ENCODE measurements at places on chromosomes 5 and 9. TPM values are rescaled to one million over a fixed set of nuclear protein-coding genes. Genes with fewer than 3 reads are reported as not detected.

ARSK gene
- 15.0 TPM for total RNA-seq

TAF11L6 gene
- total RNA-seq = not detected

GMCL2 gene
- not detected for total RNA-seq

PCDHB2 gene
- total RNA-seq = 4.4 TPM

FCN1 gene
- total RNA-seq = not detected

FBN2 gene
- 146 TPM for total RNA-seq

Measured in smooth muscle cell of the pulmonary artery (primary cell).